ENCODE measurements at places on chromosomes 2 and 18.

DNA sequence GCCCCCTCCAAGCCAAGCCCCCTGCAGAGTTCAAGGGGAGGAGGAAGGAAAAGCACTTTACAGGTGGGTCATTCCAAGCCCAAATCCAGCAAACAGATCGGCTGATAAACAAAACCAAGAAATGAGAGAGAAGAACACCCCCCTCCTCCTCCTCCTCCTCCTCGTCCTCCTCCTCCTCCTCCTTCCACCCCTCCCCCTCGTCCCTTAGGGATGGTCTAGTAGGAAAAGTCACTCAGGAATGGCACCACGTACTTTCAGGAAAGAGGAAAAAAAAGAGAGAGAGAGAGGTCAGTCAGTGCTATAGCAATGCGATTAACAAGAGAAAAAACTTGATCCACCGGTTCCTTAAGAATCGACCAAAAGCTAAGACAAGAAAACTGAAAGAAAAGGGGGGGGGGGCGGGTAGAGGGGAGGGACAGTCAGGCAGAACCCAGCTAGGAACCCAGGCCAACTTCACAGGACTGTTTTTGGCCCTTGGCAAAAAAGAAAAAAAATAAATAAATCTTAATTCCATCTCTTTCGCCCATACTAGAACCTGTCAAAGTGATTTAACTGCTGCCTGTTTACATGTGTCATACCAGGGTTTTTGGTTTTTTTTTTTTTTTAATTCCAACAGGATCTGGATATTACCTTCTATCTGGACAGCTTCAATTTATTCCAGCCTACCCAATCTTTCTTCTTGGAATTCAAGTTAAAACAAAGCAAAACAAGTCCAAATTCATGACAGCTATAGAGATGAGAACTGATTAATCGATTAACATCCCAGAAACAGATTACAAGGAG lies 906 bp downstream of the IKZF2 start:
- no peak for DNase-seq

DNA sequence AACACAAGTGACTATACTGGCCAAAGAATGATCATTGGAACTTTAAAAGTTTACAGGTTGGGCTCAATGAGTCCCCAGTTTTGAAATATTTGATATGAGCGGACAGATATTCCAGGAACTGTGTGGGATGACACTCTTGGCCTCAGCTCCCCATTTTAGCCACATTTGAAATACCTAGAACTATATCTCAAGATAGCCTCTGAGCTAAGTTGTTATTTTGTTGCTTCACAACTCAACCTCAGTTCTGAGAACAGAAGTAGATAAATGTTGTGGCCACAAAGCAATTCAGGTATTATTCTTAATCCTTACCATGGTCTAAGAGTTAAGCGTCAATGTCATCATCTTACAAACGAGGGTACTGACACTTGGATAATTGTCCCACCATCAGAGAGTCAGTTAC lies 172.2 kb upstream of the SETBP1 start:
- DNase-seq: no peak

DNA sequence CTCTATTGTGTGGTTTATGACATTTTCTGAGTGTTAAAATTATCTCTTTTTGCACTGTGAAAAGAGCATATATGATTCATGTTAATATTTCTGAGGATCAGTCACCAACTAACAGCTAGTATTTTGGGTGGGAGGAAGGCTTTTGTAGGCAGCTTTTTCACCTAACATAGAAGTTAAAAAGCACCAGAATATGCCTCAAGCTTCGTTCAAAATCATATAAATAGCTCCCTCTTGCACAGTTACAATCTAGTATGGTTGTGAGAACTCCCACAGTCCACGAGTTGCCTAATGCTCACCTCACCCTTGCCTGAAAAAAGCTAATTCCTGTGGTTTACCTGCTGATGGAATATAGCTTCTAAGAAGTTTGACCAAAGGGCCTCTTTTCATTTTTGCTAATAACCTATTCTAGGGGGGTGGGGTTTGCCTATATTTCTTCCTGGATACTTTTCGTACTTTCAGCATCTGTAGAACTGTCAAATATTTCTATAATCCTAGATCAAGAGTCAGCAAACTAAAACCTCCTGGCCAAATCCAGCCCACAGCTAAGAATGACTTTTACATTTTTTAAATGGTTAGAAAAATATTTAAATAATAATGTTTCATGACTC lies 167.1 kb upstream of the FOSL2 start:
- no peak for DNase-seq

DNA sequence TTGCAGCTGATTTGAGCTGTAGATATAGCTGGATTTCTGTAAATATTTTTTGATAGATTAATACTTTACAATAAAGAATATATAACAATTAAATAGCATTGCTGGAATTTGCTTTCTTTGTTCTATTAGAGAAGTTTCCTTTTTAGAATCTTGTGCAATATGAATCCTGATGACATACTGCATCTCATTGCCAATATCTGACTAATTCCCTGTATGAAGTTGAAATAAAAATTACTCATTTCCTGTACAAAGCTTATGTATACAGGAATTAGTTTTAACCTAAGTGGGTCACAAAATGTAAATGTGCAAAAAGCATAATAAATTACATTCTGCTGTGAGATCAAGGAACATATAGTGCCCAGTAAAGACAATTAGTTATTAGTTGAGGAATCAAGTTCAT lies 72.8 kb upstream of the TMEFF2 start:
- DNase-seq: no peak

DNA sequence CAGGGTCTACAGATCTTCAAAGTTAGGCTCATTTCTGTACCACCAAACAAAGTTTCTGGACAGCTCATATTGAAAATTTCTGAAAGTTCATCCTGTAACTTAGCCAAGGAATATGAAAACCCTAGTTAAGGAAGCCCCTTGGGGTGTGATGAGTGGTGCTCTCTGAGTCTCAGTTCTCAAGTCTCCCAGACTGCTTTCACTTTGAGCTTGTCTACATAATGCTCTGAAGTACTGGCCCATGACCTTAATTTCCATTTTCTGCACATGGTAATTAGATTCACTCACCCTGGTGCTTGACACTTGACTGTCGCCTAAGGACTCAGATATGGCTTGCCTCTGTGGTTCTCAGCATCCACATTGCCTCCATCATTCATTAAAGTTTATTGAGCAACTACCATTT lies 51.7 kb upstream of the SATB2 start:
- no peak for DNase-seq

- no peak for DNase-seq
Measured at GRCh38 chr18:13625355-13625754, 101.0 kb downstream of the FAM210A start.
